ENCODE measurements at places on chromosomes 1 and 21. TPM values are rescaled to one million over a fixed set of nuclear protein-coding genes. Genes with fewer than 3 reads are reported as not detected.
A peak's percentile ranks its signal among the peaks of the same experiment; 100 is the strongest.

Gene FMO2
- 0.20 TPM for total RNA-seq

- no peak for DNase-seq
Measured at GRCh38 chr1:93474321-93474720, 26.4 kb downstream of the FNBP1L start.

- no peak for DNase-seq
Measured at GRCh38 chr1:24321126-24321525, 2.0 kb downstream of the GRHL3 start.

Gene FAM229A
- total RNA-seq: 0.99 TPM

Gene IGSF3
- 12.4 TPM for total RNA-seq

- no peak for DNase-seq
Measured at GRCh38 chr1:19070891-19071621, 114.6 kb upstream of the IFFO2 start.

Gene TRIM67
- not detected for total RNA-seq

GRCh38 chr1:108327534-108328466, 83.9 kb upstream of the NBPF4 start:
- DNase-seq: peak; percentile 12

- peak; percentile 95 for DNase-seq
Measured at GRCh38 chr1:9593492-9594465, 5.1 kb downstream of the TMEM201 start.

GRCh38 chr1:37315371-37315846, 159.0 kb upstream of the ZC3H12A start:
- no peak for DNase-seq

GRCh38 chr1:173410794-173411236, 66.3 kb upstream of the PRDX6 start:
- DNase-seq: no peak

GRCh38 chr1:150995896-150996295, 10.8 kb downstream of the MINDY1 start:
- DNase-seq: peak; percentile 29

Gene TMIGD3
- total RNA-seq: not detected

- DNase-seq: no peak
Measured at GRCh38 chr1:232084584-232085223, 458.1 kb downstream of the DISC1 start.

DNA sequence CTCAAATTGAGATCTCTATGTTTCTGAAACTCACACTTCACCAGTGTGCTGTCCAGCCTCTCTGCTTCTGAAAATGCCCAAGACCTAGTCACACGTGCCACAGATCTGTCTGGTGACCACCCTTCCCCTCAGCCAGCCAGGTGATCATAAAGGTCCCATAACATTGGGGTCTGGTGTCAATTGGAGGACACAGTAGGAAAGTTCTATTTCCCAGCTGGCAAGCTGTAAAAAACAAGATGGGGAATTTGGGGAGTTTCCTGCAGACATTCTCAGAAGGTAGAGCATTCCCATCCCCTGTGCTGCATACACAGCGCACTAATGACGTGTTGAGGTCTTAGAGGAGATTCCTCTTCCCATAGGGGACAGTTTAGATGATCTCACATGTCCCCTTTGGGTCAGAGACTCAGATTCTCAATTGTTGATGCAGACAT, 50.1 kb downstream of the RPS6KA1 start:
- no peak for DNase-seq

Gene RBM11
- total RNA-seq: not detected

DNA sequence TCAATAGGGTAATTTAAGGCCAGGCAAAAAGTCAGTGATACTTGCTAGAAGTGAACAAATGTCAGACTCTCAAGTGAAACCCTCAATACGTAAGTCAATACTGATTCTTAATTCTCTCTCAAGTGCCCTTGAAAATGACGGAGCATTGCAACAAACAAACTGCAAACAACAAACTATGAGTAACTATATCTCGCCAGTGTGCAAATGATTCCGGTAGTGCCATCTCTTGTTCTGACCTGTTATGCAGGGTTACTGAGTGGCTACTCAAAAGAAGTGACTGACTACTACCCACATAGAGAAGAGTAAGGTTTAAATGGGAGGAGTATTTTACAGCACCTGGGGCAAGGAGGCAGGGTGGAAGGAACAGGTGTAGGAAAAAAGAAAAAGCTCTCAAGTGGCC, 1.6 kb downstream of the SLC19A2 start:
- DNase-seq: no peak

Gene DNALI1
- total RNA-seq: 0.20 TPM

DNA sequence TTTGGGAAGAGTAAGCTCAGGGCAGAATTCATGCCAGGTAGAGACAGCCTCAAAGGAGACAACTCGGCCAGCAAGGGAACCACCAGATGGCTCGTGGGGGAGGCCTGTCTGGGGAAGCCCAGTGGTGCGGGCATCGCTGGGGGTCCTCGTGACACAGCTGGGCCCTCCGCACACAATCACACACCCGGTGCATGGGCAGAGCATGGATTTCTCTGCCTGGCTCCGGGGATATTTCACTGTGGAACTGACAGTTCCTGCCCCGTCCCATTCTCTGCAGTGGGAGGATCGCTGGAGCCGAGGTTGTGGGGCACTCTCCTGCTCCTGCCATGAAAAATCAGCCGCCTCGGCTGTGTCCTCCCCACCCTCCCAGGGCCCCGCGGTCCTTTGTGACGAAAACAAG, 108.0 kb downstream of the CRYAA start:
- DNase-seq: no peak

- DNase-seq: no peak
Measured at GRCh38 chr1:5297180-5297885, 642.9 kb downstream of the AJAP1 start.

DNA sequence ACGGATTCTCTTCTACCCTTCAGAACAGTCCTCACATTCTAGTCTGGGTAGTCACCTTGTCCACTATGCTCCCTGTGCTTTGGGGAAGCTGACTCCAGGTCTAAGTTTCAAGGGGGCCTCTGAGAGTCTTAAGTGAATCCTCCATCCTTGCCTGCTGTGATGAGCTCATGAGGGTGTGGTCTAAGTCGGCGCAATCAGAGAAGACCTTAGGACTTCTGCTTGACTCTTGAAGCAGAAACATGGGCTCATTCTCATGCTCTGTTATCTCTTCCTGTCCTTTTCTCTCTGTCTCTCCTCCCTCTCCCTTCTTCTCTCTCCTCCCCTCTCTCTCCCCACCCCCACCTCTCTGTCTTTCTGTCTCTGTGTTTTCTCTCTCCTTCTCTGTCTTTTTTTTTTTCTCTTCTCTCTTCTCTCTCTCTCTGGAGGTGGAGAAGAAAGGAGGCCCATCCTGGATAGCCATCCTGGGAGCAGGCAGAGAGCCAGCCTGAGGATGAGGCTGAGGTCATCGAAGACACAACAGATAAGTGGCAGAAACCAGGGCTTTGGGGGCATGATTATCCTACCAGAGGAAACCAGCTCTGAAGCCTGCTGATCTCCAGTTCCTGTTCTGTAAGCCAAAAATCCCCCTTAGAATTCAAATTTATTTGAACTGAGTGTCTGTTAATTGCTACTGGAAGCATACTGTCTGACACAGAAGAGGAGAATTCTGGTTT, 245.6 kb downstream of the SIPA1L2 start:
- DNase-seq: no peak

DNA sequence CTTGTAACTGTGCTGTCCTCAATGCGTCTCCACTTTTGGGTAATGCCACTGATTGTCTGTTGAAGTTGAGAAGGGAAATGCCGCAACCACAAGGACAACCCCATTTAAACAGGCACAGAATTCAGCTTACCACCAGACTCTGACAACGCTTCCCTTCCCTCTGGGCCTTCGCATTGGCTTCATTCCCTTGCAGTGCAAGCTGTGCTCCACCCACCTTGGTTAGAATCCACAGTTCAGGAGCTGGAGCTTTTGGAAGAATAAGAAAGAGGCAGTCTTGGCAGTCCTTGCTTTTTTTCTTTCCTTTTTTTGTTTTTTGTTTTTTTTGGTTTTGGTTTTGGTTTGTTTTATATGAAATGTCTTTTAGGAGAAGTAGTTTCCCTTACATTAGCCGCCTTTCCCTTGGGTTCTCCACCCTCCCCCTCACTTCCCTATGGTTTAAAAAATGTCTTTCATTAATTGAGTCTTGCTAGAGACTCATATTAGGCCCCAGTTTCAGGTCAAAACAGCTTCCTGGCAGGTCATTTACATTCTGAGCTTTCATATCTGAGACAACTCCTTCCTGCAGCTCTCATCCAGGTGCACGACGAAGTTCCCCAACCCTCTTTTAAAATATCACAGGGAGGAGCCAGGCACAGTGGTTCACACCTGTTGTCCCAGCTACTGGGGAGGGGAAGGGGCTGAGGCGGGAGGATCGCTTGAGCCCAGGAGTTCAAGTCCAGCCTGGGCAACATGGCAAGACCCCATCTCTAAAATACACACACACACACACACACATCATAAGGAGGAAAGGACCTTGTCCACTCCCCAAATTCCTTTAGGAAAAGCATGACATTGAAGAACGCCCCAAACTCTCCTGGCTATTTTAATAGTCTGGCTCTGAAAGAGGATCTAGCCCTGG, 20.7 kb upstream of the LAX1 start:
- DNase-seq: no peak

- DNase-seq: no peak
Measured at GRCh38 chr21:46211786-46212720, 16.5 kb downstream of the LSS start.

DNA sequence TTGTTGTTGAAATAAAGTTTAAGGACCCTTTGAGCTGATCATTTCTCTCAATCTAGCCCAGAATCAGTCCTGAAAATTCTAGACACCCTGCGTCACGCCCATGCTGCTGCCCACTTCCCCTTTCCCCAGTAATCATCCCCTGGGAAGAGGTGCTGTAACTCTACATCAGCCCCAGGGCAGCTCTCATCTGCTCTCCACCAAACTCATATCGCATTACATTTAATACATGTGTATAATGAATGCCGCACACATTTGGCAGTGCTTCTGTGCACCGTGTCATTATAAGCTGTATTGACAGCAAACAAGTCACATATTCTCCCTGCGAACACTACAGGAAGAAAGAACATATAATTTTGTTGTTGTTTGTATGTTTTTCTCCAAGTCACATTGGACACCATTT, 539.7 kb upstream of the DAB1 start:
- DNase-seq: no peak

DNA sequence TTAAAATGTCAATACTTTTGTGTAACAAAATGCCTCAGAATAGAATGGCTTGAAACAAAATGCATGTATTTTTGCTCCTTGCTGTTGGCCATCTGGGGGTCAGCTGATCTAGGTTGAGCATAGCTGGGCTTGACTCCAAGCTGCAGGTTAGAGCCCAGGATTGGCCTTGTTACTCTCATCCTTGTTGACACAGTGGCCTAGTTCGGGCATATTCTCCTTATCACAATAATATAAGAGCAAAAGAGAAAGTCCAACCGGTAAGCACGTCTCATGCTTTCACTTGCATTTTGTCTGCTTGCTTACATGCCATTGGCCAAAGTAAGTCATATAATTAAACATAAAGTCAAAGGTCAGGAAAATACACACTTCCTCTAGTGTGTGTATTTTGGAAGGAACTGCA, 456.2 kb downstream of the KCNT2 start:
- peak; percentile 14 for DNase-seq

GRCh38 chr1:242178924-242179708, 180.2 kb upstream of the MAP1LC3C start:
- no peak for DNase-seq

DNA sequence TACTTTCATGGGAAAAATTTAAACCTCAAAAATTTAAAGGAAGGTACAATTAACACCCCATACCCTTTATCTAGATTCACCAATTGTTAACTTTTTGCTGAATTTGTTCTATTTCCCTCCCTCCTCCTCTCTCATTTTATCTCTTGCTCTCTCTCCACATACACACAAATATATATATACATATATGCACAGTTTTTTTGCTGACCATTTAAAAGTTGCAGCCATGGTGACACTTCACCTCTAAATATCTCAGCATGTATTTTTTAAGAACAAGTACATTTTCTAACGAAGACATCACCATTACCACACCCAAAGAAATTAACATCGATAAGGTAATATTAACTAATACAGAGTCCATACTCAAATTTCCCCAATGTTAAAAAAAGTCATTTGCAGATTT, 33.9 kb downstream of the LRIG2 start:
- DNase-seq: no peak

- DNase-seq: no peak
Measured at GRCh38 chr1:46334030-46334384, 6.6 kb upstream of the NSUN4 start.

DNA sequence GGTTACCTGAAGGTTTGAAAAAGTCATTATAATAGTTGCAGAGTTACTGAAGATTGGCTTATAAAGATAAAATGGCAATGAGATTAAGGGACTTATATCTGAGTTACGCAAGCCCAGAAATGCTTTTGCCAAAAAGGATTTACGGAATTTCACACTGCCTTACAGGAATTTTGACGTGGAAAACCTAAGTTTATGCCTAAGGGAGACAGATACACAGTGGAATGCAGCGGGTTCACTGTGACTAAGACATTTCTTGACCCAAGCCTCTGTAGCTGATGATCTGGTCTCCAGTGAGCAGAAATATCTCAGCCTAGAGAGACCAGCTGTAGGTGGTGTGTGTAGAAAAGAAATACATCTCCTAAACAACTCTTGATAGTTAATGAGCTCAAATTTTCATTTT, 10.1 kb upstream of the EXO1 start:
- peak; percentile 30 for DNase-seq

DNA sequence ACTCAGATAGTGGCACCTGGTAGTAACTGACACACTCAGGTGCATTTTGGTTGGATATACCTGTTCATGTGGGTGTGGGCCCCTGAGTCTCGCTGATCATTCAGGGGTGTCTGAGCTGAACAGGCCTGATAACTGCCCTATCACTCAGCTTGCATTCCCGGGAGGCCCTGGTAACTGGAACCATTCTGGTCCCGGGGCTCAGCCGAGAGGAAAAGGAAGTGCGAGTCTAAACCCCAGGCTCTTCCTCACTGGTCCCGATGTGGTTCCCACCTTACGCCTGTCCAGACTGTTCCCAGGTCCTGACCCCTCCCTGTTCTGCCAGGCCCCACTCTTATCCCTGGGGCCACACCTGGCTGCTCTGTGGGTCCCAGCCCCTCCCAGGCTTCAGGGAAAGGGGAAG, 11.7 kb upstream of the CDK18 start:
- DNase-seq: no peak

DNA sequence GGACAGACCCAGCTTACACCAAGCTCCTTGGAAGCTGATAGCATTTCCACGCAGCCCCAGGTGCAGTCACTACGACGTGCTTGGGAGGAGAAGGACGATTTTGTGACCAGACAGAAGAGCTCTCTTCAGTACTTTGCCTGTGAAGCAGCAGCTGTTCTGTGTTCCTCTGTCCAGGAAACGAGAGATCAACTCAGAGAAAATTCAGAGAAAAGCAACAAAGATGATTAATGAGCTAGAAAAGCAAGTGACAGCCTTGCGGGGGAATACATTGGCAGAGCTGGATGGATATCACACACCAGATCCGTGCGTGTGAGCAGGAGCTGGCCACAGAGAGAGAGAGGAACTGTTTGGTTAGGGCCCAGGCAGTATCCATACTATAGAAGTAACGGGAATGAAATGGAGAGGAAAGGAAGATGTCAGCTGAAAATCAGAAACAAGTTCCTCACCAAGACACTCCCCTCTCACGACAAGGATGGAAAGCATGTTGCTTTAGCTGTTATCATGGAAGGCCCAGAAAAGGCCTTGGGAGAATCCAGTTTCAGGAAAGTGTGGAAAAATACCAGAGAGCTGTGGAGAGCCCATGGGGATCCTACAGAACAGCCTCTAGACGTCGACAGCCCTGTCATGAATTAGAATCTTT, 106.2 kb downstream of the TOMM20 start:
- no peak for DNase-seq

Measured in lung microvascular endothelial cell (primary cell).